NCI-H2227 treated with DMSO at 0.1 percent for 48 hours (cell line): ENCODE measurements at places on chromosomes 4 and X.

GRCh38 chr4:87014284-87014782 is 79.5 kb downstream of the AFF1 start:
- no peak for DNase-seq

GRCh38 chrX:123884809-123885408 is 25.1 kb downstream of the XIAP start:
- peak; percentile 69 for DNase-seq

DNA sequence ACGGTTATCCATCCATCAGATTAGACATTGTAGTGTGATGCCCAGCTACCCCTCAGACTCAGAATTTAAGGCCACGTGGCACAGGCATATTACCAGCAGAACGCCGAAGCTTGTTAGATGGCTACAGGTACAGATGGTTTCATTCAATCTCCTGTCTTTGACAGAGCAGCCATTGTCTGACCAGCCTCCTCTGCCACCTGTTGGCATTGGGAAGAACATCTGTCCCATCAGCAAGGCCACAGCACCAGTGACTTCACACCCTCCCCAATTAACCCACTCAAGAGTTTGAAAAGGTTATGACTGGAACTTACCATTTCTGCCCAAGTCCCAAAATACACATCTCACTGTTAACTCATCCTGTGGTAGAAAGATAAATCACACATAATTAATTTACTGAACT is 22.0 kb upstream of the PHKA2 start:
- DNase-seq, result no peak

DNA sequence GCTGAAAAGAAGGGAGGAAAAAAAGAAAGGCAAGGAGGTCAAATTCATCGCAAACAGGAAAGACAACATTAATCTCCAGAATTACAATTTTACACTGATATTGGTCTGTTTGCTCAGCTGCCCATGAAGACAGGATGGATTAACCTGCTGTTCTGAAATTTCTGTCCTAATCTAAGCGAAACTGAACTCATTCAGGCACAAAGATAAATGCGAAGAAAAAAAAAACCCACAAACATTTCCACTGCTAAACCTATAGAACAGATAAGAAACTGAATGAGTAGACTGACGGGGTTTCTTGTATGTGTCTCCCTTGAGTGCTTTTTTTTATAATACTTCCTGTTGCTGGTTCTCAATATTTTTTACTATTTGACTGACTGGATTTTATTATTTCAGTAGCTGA is 251.8 kb upstream of the FTHL17 start:
- no peak for DNase-seq

GRCh38 chr4:2634014-2634413 is 97.6 kb downstream of the FAM193A start:
- no peak for DNase-seq

DNA sequence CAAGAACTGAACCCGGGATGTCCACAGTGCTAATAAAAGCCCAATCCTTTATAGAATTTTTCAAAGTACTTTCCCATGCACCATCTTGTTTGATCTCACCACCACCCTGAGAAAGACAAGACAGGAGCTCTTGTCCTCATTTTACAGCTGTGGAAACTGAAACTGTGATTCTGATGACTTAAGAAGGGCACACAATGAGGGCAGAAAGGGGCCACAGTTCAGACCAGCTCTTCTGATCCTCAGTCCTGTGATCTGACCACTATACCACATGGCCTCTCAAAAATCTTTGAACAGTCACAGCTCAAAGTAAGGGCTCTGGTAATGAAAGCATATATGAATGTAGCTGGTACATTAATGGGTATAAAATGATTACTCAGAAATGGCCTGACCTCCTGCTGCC is 127.3 kb upstream of the CPEB2 start:
- DNase-seq, result no peak

- no peak for DNase-seq
These were observed 404.5 kb downstream of the BCOR start for GRCh38 chrX:39693298-39693697.

GRCh38 chrX:330726-331150 is 12.1 kb upstream of the GTPBP6 start:
- no peak for DNase-seq

DNA sequence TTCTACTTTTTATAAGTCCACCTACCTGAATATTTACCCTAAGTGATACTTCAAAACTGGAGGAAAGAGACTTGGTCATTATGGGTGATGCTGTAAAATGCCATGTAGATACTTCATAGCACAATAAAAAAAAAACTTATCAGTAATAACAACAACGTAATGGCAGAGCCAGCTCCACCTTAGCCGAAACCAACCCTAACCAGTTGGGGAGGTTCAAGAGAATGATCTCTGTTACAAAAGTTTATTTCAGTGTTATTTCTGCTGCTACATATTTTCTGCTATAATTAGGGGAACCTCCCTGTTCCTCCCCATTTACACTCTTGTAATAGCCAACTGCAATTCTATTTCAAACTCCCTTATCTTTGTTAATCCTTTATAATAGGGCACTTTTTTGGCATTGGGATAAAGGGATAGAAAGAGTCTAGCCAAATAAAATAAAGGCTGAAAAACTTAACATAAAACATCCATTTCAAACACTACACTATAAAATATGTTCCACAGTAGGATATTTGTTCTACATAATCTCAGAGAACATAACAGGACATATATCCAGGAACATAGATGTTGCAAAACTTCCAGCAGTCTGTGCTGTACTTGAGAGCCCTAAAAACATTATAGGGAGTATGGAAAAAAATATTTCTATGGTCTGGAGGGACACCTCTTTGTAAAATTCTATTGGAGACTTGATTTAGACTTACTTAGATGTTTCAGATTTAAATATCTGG is 138.7 kb upstream of the POF1B start:
- no peak for DNase-seq

DNA sequence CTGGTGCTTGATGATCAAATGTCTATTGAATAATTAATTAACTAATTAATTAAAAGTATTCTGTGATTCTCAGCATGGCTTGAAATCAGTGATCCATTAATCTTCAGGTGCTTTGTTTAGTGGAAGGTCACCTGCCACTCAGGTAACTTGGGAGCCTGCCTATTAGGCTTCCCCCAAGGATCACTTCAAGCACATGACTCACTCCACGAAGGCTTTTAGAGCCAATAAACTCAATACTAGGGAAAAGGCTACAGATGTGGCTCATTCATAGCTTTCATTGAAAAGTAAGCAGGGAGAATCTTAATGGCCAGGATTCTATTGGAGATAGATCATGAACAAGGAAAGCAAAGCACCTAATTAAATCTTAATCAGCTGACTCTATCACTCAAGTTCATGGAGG is 21.3 kb downstream of the AREG start:
- DNase-seq, result no peak

- no peak for DNase-seq
These were observed 112.1 kb downstream of the AFAP1 start for GRCh38 chr4:7827566-7827965.

DNA sequence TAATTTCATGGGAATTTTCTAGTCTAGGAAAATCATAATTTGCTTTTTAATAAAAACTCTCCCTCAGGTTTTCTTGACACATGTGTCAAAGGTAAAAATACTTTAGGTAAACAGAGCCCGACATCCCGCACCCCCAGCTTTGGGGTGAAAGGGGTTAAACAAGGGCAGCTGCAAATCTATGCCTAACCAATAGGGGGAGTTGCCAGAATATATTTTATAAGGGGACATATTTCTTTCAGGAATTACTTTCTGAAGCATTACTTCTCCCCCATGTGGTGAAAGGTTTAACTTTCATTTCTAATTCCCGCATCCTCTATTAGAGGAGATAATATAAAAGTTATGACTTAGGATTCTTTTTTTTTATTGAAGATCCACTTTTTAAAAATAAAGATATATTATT is 53.9 kb upstream of the HEPH start:
- no peak for DNase-seq

- DNase-seq, result no peak
These were observed 6.7 kb upstream of the UCP1 start for GRCh38 chr4:140575489-140575888.

DNA sequence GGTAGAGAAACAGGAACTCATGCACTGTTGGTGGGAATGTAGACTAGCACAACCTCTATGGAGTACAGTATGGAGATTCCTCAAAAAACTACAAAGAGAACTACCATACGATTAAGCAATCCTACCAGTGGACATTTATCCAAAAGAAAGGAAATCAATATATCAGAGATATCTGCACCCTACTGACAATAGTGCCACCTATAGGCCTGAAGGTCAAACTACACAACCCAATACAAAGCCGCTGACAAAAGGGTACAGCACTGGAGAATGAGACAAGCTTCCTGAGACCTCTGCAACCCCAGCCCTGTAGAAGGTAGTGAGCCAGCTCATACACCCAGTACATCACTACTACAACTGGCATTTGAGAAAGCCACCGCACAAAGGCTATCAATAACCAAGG is 67.1 kb downstream of the CBR4 start:
- DNase-seq, result no peak

DNA sequence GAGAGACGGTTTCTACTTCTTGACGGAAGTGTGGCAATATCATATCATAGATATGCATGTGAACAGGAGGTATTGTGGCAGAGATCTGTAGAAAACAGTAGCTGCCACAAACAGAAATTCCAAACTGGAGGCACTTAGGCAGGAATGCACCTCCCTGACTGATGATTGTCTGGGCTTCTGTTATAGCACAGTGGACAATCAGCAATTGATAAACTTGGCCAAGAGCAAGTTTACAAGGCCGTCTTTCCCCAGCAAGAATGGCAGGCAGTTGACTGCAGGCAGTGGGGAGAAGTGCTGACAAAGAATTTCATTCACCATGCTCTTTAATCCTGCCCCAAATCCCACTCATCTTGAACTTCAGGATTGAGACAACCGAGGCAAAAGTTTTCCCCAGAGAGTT is 114.4 kb upstream of the STOX2 start:
- DNase-seq, result no peak

DNA sequence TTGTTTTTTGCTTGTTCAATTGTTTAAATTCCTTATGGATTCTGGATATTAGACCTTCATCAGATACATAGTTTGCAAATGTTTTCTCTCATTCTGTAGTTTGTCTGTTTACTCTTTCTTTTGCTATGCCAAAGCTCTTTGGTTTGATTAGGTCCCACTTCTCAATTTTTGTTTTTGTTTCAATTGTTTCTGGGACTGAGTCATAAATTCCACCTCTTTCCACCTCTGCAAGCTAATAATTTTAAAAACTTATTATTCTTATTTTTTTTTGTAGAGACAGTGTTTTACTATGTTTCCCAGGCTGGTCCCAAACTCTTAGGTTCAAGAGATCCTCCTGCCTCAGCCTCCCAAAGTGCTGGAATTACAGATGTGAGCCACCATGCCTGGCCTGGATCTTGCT is 226.8 kb upstream of the GPRIN3 start:
- DNase-seq, result no peak

- no peak for DNase-seq
These were observed 241.4 kb downstream of the UGT8 start for GRCh38 chr4:114839986-114840385.

DNA sequence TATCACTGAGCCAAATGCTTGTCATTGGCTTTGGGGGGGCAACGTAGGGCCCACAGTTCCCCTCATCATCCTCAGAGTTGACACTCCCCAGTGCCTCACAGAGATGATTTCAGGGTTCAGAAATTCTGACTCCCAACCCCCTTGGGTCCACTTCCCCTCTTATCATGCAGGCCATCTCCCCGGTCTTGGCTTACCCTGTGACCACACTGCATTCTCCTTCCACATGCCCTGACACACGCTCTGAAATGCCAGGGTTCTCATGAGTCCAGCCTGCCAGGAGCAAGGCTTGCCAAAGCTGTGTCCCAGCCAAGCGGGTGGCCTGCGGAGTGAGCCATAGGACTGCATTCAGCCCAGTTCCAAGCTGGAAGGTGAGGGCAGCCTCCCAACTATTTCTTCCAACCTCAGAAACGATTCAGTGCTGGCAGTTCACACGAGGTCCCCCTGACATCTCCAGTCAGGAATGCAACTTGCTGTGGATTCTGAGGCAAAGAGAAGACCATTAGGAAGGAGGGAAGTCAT is 101.2 kb downstream of the SMIM20 start:
- no peak for DNase-seq

DNA sequence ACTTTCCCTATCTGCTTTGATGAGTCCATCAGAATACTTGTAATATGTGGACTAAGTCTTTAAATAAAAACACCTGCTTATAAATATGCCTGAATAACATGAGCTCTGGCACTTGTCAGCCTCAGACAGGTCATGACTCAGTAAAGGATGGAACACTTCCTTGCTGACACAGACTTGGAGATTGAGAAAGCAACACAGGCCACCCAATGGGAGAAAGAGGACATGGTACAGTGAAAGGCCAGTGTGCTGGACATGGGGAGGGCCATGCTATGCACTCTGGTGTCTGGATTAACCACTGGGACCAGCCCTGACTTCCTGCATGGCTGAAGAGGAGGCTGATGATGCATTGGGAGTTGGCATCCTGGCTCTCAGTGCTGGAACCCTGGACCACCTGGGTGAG is 149.5 kb downstream of the DHRSX start:
- DNase-seq, result no peak
